DMS79 (cell line): ENCODE measurements at places on chromosomes 7 and 10.

DNA sequence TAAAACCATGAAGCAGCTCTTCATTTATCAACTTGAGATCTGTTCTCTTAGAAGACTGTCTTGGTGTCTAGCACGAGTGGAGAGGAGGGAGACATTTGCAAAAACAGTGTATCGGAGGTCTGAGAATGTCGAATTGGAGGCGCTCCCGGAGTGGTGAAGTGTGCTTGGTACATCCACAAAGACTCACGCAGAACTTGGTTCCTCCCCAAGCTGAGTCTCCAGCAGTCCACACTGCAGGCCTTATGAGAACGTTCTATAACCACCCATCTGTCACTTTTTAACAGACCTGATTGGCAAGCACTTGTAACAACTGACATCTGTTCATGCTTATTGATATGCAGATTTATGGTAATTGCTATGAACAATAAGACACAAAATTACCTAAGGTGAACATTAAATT is 261.6 kb downstream of the CELF2 start:
- no peak for DNase-seq

- no peak for DNase-seq
Observed at GRCh38 chr7:45890902-45891461, 2.7 kb downstream of the IGFBP1 start.

GRCh38 chr10:102646610-102647442 is 2.5 kb downstream of the TRIM8 start:
- DNase-seq: no peak

GRCh38 chr10:15172306-15172840 is 3.9 kb upstream of the NMT2 start:
- no peak for DNase-seq

GRCh38 chr7:137920637-137921399 is 74.0 kb upstream of the DGKI start:
- DNase-seq: no peak
